T-helper 17 cell (primary cell): ENCODE measurements at places on chromosomes 5 and 9. TPM values are rescaled to one million over a fixed set of nuclear protein-coding genes. Genes with fewer than 3 reads are reported as not detected.

CER1 gene
- total RNA-seq: not detected

DNA sequence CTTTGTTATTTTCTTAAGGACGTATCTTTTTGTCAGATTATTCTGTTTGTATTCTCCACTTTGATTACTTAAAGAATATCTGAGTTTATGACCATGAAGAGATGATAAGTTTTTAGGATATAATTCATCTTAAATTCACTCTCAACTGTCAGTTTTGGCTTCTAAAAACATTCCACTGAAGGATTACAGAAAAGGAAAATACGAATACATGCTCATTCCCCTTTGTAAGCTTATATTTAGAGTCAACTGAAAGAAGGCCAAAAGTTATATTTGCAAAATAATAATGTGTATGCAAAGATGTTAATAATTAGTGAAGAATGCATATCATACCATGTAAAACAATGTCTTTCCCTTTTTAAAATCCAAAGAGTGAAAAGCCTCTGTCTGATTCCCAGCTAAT is 52.5 kb downstream of the ZNF474 start:
- H3K27me3 ChIP-seq: peaks cover 20% of the 10 kb centered on the region
- no peak for DNase-seq
- H3K4me3 ChIP-seq: no peak overlapping the region
- H3K36me3 ChIP-seq: no peaks in the 10 kb centered on the region

ROPN1L gene
- 4.7 TPM for total RNA-seq

HTR4 gene
- not detected for total RNA-seq

GRCh38 chr5:171369898-171370297 is 17.8 kb upstream of the NPM1 start:
- H3K27ac ChIP-seq: no peak overlapping the region
- DNase-seq: no peak
- peaks cover 25% of the 10 kb centered on the region for H3K27me3 ChIP-seq
- no peak overlapping the region for H3K4me3 ChIP-seq
- H3K4me1 ChIP-seq: no peaks in the 10 kb centered on the region

IL5 gene
- not detected for total RNA-seq

DNA sequence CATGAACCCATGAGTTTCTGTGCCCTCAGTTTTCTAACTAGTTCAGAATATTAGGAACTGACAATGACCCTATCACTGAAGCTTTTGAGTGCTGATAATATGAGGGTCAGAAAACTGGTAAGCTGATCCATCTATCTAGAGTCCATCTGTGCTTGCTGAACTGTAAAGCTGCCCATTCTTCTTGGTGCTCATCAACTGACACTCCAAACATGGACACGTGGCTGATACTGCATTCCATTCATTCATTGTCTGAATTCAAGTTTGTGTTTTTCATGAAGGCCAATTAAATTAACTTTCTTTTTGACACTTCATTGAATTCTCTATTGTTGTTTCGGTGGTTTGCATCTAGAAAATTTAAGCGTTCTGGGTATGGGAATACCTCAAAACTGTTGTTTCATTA is 17.6 kb downstream of the NREP start:
- H3K4me3 ChIP-seq: no peak overlapping the region
- H3K4me1 ChIP-seq: peaks cover 2% of the 10 kb centered on the region
- no peaks in the 10 kb centered on the region for H3K36me3 ChIP-seq
- DNase-seq: no peak
- H3K27ac ChIP-seq: no peak overlapping the region

ANKRD34B gene
- not detected for total RNA-seq

GRCh38 chr9:20396509-20396908 is 225.8 kb downstream of the MLLT3 start:
- no peak overlapping the region for H3K4me3 ChIP-seq
- no peaks in the 10 kb centered on the region for H3K36me3 ChIP-seq
- no peak for DNase-seq
- no peak overlapping the region for H3K27ac ChIP-seq
- H3K27me3 ChIP-seq: no peaks in the 10 kb centered on the region
- H3K4me1 ChIP-seq: peaks cover 27% of the 10 kb centered on the region
